ENCODE measurements at places on chromosomes 6 and 20. TPM values are rescaled to one million over a fixed set of nuclear protein-coding genes. Genes with fewer than 3 reads are reported as not detected.

DNA sequence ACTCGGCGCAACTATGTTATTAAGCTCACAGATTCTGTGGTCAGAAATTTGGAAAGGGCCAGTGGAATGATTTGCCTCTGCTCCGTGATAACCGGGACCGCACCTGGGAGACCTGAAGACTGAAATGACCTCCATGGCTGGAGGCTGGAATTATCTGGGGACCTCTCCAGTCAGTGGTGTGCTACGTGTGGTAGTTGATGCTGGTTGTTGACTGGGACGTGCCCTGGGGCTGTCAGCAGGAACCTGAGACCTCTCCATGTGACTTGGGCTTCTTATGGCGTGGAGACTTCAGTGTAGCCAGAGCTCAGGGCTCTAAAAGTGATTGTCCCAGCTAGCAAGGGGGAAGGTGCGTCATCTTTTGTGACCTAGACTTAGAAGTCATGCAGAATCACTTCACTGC, 50.3 kb downstream of the CHMP4B start:
- no peaks in the 10 kb centered on the region for H3K36me3 ChIP-seq
- H3K27me3 ChIP-seq, result no peaks in the 10 kb centered on the region

DNA sequence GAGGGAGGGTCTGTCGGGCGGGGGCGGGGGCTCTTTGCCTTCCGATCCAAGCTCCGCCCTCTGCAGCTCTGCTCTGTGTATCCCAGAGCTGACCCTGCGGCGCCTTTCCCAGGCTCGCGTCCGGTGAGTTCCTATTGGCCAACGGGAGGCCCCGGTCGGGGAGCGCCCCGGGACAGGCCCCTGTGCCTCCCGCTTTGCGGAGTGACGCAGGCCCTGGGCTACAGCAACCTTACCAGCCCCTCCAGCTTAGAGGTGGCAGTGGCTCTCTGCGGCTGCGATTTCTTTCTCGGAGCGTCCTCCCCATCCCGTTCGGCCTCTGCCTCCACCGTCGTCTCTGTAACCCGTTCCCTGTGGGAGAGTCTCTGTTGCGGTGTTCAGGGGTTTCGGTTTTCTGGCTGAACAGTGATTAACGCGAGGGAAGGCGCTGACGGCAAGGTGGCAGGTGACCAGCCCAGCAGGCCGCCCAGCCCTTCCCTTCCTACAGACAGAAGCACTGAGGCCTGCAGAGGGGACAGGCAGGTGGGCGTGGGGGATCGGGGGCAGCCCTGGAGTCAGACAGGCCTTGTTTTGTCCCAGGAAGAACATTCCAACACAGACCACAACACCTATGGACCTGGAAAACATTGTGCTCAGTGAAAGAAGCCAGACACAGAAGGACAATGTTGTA, 18.1 kb upstream of the CEBPB start:
- H3K27ac ChIP-seq, result no peak overlapping the region
- no peaks in the 10 kb centered on the region for H3K36me3 ChIP-seq
- no peak overlapping the region for H3K4me3 ChIP-seq
- no peaks in the 10 kb centered on the region for H3K27me3 ChIP-seq
- no peaks in the 10 kb centered on the region for H3K4me1 ChIP-seq

DNA sequence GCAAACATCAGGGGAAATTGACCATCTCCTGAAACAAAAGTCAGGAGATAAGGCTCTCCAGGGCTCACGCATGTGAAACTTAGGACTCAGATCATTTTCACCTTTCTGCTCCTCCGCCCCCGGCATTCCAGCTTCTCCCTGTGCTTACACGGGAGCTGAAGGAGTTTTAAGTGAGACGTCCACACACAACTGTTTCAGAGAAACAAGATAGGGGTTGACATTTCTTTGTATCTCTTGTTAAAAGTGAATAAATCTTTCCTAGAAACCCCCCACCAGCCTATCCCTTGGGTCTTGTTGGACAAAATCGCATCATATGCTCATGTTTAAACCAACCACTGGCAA, 46.1 kb downstream of the FAM50B start:
- no peak overlapping the region for H3K4me3 ChIP-seq
- no peaks in the 10 kb centered on the region for H3K36me3 ChIP-seq
- no peaks in the 10 kb centered on the region for H3K27me3 ChIP-seq
- no peak for DNase-seq
- no peaks in the 10 kb centered on the region for H3K4me1 ChIP-seq

- no peaks in the 10 kb centered on the region for H3K36me3 ChIP-seq
- no peaks in the 10 kb centered on the region for H3K27me3 ChIP-seq
- H3K27ac ChIP-seq, result no peak overlapping the region
- H3K4me1 ChIP-seq, result no peaks in the 10 kb centered on the region
- no peak overlapping the region for H3K4me3 ChIP-seq
- DNase-seq, result no peak
These were observed 296.9 kb downstream of the BCKDHB start for GRCh38 chr6:80403365-80403764.

DNA sequence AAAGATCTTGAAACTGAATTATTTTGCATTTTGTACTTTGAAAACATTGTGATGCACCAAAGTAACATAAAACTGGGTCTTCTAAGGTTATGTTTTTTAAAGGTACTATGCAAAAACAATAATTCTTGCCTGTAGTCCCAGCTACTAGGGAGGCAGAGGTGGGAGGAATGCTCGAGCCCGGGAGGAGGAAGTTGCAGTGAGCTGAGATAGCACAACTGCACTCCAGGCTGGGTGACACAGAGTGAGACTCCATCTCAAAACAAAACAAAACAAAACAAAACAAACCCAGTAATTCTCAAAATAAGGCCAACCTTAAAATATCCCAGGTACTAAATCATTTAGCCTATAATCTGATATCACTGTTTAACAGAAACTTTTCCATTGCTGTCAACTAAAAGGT, 269.6 kb downstream of the KHDC1L start:
- H3K27ac ChIP-seq, result no peak overlapping the region
- no peaks in the 10 kb centered on the region for H3K36me3 ChIP-seq
- H3K27me3 ChIP-seq, result no peaks in the 10 kb centered on the region
- H3K4me1 ChIP-seq, result peaks cover 55% of the 10 kb centered on the region
- DNase-seq, result no peak

DNA sequence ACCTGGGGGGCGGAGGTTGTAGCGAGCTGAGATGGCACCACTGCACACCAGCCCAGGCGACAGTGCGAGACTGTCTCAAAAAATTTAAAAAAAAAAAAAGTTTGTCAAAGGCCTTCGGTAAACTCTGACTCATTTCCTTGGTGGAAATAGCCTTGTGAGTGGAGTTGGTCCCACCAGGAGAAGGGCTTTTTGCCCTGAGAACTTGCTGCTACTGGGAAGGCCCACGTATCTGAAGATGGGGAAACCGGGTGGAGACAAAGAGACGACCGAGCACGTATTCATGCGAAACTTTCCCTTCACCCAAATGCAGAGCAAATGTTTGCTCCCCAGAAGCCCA, 51.7 kb downstream of the SLC22A23 start:
- H3K27me3 ChIP-seq, result no peaks in the 10 kb centered on the region
- H3K36me3 ChIP-seq, result no peaks in the 10 kb centered on the region
- no peak overlapping the region for H3K27ac ChIP-seq
- no peaks in the 10 kb centered on the region for H3K4me1 ChIP-seq
- no peak overlapping the region for H3K4me3 ChIP-seq
- DNase-seq, result no peak

DNA sequence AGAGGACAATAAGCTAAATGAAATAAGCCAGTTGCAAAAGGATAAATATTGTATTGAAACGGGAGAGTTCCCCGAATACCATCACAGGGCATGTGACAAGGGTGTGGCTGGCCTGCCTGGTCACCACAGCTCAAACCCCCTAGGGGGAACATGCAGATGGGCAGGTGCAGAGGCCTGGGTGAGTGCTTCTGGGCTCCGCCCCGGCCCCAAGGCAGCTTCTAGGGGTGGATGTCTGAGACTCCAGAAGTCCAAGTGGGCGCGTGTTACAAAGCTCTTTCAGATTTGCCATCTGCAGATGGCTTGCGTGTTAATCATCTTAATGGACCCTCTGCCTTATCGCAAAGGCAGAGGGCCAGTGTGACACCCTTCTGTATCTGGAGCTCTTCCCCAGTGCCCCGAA, 559.2 kb upstream of the IMPG1 start:
- DNase-seq, result no peak
- H3K27me3 ChIP-seq, result no peaks in the 10 kb centered on the region
- no peaks in the 10 kb centered on the region for H3K36me3 ChIP-seq
- no peak overlapping the region for H3K4me3 ChIP-seq
- H3K4me1 ChIP-seq, result no peaks in the 10 kb centered on the region

DNA sequence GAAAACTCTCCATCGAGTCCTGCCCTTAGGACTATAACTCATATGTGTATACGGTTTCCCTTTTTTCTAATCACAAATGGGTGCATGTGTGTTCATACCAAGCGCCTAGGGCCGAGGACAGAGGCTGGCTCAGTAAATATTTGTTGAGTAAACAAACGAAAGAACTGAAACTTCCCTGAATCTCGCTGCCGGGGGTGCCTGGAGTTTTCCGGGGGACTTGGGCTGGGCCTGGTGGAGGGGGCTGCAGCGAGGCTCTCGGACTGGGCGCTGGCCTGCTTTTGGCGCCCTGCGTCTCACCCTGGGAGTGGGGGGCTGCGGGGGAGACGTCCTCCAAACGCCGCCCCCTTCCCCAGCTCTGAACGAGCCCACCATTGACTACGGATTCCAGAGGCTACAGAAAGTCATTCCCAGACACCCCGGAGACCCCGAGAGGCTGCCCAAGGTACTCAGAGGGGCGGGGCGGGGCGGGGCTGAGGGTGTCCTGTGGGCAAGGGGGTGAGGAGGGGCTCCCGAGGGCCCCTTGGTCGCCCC, 49.0 kb downstream of the CPXM1 start:
- peaks cover 47% of the 10 kb centered on the region for H3K27me3 ChIP-seq
- peaks cover 5% of the 10 kb centered on the region for H3K4me1 ChIP-seq
- no peaks in the 10 kb centered on the region for H3K36me3 ChIP-seq
- H3K4me3 ChIP-seq, result peak overlapping the region; percentile 49
- DNase-seq, result no peak

DNA sequence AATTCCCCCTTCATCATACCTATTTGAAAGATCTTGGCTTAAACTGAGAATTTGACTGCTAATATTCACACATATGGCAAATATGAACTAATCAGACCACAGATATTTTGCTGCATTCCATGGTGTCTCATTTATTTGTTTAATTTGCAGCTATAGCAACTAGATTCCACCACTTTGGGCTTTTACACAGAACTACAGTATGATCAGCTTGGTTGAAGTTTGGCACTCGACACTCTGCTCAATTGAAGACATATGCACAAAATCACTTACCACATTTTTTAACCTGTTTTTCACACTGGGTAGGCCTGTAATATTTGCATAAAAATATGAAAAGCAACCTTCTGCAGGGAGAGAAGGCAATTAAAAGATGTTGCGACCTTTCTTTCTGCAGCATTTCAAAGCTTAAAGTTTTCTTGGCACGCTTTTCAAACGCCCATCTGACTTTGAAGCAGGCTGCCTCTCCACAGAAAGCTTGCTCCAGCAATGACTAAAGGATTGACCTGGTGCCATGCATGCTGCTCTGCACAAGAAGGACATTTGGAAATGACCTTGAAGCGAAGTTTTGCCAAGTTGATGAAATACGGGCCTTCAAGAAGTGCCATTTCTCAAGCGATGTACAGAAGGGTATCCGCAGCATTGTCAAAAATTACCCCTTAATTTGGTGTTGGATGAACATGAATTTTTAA, 126.7 kb downstream of the AIG1 start:
- H3K4me1 ChIP-seq, result no peaks in the 10 kb centered on the region
- no peak overlapping the region for H3K27ac ChIP-seq
- DNase-seq, result no peak
- no peaks in the 10 kb centered on the region for H3K27me3 ChIP-seq
- no peak overlapping the region for H3K4me3 ChIP-seq

DNA sequence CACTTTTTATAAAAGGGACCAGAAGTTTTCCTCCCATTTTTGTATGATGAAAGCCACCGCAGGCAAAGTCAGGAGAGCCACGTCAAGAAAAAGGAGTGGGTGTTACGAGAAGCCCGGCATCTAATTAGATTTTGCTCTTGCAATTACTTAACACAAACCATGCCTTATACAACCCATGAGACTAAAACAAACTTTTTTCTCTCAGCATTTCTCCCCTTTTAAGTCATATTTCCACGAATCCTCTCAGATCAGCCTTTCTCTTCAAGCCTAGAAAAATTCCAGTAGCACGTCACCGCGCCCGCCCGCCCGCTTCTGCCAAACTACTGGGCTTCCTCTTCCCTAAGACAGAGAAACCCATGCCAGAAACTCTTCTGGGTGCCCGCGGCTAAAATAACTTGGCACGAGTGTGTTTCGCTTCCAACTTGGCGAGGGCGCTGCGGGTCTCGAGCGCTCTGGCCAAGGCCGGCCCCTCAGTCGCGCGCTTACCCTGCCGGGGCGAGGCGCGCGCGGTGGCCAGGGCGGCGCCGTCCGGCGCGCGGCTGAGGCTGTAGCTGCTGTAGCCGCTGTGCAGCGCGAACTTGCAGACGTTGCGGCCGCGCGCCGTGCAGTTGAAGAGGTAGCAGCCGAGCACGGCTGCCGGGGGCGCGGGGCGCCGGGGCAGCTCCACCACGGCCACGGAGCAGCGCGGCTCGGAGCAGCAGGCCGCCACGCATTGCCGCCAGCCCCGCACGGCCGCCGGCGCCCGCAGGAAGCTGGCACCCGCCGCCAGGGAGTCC, 1.0 kb downstream of the LRP11 start:
- DNase-seq, result peak; percentile 70
- peak overlapping the region; percentile 92 for H3K4me3 ChIP-seq
- peak overlapping the region; percentile 82 for H3K27ac ChIP-seq
- H3K27me3 ChIP-seq, result no peaks in the 10 kb centered on the region

- DNase-seq, result no peak
- no peak overlapping the region for H3K27ac ChIP-seq
- no peak overlapping the region for H3K4me3 ChIP-seq
- H3K36me3 ChIP-seq, result no peaks in the 10 kb centered on the region
- H3K27me3 ChIP-seq, result peaks cover 4% of the 10 kb centered on the region
These were observed 18.1 kb downstream of the KLHL32 start for GRCh38 chr6:96942676-96943075.

DNA sequence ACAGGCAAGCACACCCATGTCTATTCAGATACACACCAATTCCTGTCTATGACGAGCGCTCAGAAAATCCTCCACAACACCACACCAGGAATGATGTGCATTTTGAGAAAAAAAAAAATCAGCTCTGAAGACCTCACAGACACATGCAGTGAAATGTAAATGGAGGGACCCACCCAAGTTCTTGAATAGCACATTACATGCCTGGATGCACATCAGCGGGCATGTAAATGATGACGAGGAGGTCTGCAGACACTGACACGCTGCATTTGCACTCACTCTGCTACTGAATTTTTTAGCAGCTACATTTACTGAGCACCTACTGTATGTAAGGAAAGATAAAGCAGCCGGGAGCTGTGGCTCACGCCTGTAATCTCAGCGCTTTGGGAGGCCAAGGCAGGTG, 14.7 kb downstream of the NRSN2 start:
- H3K36me3 ChIP-seq, result no peaks in the 10 kb centered on the region
- H3K27me3 ChIP-seq, result no peaks in the 10 kb centered on the region
- peak overlapping the region; percentile 17 for H3K27ac ChIP-seq
- H3K4me1 ChIP-seq, result peaks cover 37% of the 10 kb centered on the region

GRCh38 chr20:1803061-1803931, 91.9 kb upstream of the SIRPA start:
- no peaks in the 10 kb centered on the region for H3K36me3 ChIP-seq
- H3K4me3 ChIP-seq, result peak overlapping the region; percentile 62
- peak overlapping the region; percentile 85 for H3K27ac ChIP-seq
- H3K4me1 ChIP-seq, result peaks cover 45% of the 10 kb centered on the region
- no peaks in the 10 kb centered on the region for H3K27me3 ChIP-seq

RHAG gene
- total RNA-seq, result not detected

TMEM217 gene
- total RNA-seq, result not detected

TSBP1 gene
- total RNA-seq, result not detected

ECT2L gene
- not detected for total RNA-seq

VSTM2L gene
- total RNA-seq, result 23.3 TPM

WFDC12 gene
- not detected for total RNA-seq

PDRG1 gene
- 18.7 TPM for total RNA-seq

VGLL2 gene
- total RNA-seq, result not detected

STMND1 gene
- not detected for total RNA-seq

RSPH3 gene
- 4.0 TPM for total RNA-seq
